NCI-H1436 treated with DMSO at 0.1 percent for 48 hours (cell line): ENCODE measurements at places on chromosomes 5 and 9.

GRCh38 chr5:162703914-162704313 lies 636.3 kb downstream of the GABRG2 start:
- no peak for DNase-seq

GRCh38 chr9:115202960-115203751 lies 85.2 kb upstream of the TNC start:
- DNase-seq, result no peak

DNA sequence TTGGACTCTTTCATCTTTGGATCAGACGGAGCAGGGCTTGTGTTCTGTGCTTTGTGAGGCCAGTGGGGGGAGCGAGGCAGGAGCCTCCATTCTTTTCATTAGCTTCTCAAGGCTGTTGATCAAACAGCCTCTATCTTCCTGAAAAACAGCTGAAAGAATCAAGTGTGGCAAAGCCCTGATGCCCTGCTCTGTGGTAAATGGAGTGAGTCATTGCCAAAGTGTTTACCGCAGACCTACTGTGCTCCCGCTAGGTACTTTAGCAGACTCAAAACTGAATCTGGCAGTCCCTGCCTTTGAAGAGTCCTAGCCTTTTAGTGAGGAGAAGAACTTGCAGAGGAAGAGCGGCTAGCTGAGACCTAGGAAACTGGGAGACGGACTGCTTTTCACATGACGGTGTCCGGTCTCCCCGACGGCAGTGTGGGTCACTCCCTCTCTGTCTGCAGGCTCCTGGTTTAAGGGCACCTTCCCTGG lies 3.3 kb downstream of the ANKRD33B start:
- DNase-seq, result no peak

GRCh38 chr9:70412832-70413463 lies 1.5 kb downstream of the KLF9 start:
- no peak for DNase-seq

DNA sequence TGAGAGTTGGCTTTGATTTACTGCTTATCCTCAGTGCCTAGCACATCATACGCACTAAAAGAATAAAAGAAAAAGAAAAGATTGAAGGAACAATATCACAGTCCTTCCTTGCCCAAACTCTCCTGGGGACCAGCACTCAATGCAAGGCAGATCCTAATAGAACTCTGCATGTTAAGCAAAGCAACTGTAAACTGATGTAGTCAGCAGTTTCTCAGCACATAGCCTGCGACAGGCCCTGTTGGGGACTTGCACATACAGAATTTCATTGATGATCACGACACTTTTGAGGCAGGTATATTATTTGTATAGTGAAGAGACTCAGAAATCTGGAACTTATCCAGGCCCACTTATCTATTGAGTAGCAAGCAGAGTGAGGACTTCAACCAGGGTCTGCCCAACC lies 15.4 kb downstream of the NIPAL4 start:
- no peak for DNase-seq

GRCh38 chr9:4936823-4937222 lies 48.2 kb upstream of the JAK2 start:
- no peak for DNase-seq

DNA sequence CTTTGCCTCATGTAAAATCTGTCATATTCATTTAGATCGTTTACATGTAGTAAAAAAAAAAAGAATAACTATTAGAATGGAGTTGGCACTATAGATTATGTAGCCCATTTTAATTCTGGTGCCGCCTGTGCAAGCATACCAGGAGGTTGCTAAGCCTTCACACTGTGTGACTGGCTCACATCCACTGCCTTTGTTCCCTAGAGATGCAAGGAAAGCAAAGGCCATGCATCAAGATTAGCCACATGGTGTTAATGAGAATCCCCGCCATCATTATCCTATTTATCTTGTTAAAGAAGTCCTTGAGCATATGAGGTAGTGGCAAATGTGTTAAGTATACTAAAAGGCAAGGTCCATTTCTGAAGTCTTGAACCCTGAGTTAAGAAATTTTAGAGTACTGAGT lies 279.6 kb downstream of the RFX3 start:
- no peak for DNase-seq

GRCh38 chr9:111871499-111871855 lies 25.1 kb upstream of the UGCG start:
- DNase-seq, result no peak

GRCh38 chr5:90873033-90873517 lies 314.5 kb downstream of the ADGRV1 start:
- DNase-seq, result no peak

- DNase-seq, result no peak
Measured at GRCh38 chr9:128167209-128167608, 7.1 kb downstream of the BBLN start.

DNA sequence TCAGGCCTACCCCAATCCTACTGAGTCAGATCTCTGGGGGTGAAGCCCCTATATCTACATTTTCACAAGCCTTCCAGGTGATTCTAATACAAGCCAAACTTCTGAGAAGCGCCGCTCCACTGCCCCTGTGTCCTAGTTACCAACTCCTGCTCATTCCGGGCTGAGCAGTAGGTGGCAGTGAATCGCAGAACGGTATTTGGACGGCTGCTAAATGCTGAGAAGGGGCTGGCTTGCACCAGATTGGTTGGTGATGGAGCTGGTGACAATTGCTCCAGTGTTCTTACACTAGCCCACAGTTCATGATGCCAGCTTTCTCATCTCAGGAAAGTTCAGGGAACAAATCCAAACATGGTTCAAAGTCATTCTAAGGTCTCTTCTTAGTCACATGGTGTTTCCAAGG lies 31.1 kb upstream of the FGF1 start:
- no peak for DNase-seq

DNA sequence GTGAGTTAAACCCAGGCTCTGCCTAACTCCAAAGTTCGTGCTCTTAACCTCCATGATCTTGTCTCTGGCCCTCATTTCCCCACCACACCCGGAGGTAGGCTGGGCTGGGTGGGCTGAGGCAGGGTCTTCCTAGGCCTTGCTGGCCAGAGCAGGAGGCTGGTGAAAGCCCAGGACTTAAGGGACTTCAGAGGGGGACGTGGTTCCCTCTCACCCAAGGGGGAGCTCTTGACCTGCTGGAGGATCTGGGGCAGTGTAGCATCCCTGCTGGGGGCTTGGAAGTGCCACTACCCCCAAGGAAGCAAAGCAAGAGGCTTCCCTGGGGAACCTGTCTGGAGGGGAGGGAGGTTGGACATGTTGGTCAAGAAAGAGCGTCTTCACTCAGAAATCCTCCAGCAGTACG lies 14.7 kb downstream of the PITX1 start:
- DNase-seq, result no peak

DNA sequence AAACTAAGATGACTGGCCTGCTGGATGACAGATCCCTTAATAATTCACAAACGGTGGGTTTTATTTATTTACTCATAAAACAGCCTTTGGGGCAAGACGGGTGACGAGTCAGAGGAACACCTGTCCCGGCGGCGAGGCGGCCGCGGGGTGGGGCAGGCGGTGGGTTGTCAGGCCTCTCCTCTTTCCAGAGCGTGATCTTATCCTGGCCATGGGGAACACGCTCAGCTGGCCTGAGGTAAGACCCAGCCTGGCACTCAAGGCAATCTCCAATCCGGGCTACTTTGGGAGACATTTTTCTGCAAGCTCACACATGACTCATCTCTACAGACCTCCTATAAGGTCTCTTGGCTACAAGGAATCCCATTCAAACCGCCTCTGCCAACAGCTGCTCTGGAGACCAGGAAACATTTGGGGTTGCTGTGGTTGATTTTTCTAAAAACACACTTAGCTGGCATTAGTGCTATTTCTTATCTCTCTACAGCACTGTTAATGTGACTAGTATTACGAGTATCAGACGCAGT lies 6.3 kb downstream of the RAPGEF1 start:
- DNase-seq, result no peak

GRCh38 chr9:76618762-76619161 lies 145.5 kb upstream of the PCA3 start:
- DNase-seq, result no peak

GRCh38 chr9:35510754-35511428 lies 21.0 kb downstream of the RUSC2 start:
- no peak for DNase-seq

DNA sequence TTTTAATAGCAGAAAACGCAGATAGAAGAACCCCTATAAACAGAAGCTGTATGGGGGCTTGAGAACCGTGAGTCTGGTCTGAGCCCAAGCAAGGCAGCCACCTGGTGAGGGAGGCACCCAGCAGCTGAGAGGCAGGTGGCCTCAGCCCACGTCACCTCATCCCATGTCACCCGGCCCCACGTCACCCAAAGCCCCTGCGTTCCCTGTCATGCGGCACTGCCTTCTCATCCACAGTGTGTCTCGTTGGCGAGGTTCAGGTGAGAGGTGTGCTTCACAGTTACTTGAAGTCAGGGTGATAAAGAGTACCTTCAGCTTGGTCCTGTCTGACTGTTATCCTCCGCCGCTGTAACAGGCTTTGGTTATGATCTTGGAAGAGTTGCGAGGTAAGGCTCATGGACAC lies 80.6 kb upstream of the IRX4 start:
- no peak for DNase-seq

DNA sequence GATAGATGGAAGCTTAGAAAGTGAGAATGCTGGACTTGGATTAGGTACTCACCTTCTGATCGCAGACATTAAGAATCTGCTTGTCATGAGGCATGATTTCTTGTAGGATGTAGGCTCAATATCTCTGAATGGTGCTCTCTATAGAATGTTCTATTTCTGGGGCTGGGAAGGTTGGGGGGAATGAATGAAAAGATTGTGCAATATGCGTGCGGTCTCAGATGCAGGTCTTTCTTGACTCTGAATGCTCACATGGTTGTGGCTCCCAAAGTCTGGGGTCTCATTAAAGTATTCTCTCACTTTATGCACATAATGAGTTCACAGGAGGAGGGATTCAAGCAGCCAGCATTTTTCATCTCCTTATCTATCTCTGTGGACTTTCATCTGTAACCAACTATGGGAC lies 482.0 kb upstream of the CD180 start:
- no peak for DNase-seq

- DNase-seq, result no peak
Measured at GRCh38 chr5:68740226-68740910, 353.4 kb upstream of the SLC30A5 start.
